ENCODE measurements at places on chromosomes 2 and 18.

- no peak for DNase-seq
These were observed 5.0 kb upstream of the CRYGB start for GRCh38 chr2:208150956-208151355.

- DNase-seq: no peak
These were observed 72.2 kb downstream of the CELF4 start for GRCh38 chr18:37493352-37493935.

GRCh38 chr2:229947544-229947943 is 25.2 kb downstream of the FBXO36 start:
- DNase-seq: no peak

DNA sequence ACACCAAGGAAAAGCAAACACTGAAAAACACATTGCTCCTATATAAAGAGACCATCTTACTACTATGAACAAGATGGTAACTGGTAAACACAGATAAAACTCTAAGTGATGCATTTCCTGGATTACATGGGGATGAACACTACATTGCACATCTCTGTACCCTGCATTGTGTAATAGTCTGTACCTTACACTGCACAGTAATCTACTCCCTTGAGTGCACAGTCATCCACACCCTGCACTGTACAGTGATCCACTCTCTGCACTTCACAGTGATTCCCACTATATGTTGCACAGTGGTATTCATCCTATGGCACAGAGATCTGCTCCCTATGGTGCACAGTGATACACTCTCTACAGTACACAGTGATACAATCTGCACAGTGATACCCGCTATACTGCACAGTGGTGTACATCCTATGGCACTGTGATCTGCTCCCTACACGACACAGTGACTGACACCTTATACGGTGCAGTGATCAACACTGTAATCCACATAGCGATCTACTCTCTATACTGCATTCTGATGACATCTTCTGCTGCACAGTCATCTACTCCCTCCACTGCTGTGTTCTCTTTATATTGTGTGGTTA is 462.2 kb upstream of the RGPD4 start:
- no peak for DNase-seq

DNA sequence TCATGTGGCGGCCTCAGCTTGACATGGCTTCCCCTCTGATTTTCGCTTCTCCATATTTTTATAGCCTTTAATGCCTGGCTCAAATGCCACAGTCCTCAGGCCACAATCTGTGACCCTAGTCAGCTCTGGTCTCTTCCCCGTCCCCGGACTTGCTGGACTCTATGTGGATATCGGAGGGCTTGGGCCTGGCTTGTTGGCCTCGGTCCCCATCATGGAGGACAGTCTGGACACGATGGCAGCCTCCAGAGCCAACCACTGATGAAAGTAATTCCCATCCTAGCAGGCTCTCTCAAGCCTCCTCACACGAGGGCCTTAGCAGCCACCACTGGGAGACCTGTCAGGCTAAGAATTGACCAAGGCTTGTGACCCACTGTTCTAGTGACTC is 61.6 kb downstream of the LPIN1 start:
- no peak for DNase-seq

DNA sequence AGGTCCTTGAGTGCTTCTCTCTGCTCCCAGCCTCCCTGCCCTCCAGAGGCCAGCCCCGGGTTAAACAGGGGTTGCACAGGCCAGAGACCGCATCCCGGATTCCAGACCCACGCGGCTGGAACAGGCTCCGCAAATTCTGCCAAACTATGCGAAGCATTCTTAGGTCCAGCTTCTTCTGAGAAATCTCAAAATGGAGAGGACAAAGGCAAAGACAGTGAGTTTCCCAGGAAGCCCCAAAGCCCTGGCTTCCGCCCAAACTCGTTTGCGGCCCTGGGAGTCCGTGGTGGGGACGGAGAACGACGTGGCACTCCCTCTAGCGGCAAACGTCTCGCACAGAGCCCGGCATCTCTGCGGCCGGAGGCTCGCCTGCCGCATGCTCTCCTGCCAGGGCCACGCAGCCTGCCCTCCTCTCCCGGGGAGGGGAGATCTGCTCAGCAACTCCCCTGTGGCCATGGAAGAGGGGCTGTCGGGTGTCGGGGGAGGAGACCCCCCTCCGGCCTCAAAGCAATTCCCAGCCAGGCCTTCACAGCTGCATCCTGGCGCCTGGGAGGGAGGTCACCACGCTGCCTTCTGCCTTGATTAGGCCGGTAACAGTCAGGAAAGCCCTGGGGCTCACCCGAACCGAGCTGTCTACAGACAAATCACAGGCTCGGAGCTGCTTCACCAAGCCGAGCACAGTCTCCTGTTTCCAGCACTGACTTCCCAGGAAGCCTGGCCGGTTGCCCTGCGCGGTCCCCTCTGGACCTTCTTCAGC is 33.4 kb upstream of the KLHL29 start:
- DNase-seq: peak; percentile 81

DNA sequence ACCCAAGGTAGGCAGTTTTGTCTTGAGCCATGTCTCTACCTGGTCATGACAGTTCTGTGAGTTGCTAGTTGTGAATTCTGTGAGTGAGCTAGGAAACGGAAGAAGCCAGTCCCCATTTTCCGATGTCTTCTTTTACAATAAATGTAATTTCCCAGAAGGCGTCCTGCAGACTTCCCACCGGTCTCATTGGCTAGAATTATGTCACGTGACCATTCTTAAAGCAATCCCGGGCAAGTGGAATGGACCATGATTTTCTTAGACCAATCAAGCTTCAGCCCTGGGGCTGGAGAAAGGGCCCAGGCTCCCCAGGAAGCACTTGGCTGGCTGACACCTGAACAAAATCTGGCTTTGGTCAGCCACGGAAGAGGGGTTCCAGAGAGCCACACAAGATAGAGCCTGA is 10.6 kb downstream of the TMEM178A start:
- no peak for DNase-seq

DNA sequence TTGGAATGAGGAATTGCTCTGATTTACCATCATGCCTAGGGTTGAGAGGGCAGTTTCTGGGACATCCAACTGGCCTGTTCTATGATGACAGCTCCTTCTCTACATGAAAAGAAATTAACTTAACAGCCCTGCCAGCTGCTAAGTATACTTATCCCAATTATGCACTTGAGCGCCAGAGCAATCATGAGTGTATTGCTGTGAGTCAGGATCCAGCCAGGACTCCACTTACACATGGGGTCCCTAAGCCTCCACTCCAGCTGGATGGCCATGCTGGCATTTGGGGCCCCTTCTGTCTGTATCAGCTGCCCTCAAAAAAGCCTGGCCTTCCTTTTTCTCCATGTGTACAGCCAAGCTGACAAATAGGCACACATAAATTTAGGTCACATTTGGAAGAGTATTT is 481.9 kb downstream of the TMX3 start:
- no peak for DNase-seq

DNA sequence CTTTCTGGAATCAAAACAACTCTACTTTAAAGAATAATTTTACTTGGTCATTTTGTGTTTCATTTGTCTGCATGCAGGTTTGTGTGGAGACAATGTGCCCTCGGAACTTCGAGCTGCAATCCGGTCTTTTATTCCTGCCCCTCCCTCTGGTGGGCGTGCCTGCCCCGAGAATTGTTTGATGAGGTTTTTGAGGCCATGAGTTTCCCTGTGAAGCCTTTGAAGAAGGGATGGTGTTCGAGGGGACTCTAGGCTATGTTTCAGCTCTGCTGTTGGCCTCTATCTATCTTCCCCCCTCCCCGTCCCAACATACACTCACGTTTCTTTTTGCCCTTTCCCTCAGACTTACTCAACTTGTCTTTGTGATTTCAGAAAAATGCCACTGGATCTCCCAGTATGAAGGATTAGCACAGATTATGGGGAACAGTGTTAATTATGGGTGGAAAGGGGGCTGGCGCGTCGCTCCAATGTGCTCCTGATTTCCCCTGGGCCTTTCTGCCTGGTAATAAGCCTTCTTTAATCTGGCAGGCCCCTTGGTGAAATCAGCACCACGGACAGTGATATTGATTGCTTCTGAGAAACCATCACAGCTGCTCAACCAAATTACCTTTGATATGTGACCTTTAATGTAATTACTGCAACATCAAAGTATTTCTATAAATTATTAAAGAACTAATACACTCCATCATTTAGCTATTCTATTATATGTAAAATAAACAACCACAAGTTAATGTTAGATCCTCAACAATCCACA is 82.2 kb downstream of the CELF4 start:
- DNase-seq: no peak

DNA sequence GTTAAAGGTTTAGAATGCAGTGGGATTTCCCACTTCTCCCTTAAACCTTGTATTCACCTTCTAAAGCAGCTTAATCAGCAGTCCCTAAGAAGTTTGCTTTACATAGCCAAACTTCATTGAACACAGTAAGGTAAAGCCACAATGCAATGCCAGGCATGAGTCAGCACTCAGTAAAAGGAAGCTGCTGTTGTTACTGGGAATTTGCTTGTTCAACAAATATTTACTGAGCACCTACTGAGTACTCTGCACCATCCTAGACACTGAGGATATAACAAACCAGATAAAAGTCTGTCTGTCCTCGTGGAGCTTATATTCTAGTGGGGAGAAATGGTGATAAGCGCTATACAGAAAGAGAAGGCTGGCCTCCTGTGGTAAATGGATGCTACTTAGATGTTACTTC is 162.7 kb downstream of the PKP4 start:
- no peak for DNase-seq

DNA sequence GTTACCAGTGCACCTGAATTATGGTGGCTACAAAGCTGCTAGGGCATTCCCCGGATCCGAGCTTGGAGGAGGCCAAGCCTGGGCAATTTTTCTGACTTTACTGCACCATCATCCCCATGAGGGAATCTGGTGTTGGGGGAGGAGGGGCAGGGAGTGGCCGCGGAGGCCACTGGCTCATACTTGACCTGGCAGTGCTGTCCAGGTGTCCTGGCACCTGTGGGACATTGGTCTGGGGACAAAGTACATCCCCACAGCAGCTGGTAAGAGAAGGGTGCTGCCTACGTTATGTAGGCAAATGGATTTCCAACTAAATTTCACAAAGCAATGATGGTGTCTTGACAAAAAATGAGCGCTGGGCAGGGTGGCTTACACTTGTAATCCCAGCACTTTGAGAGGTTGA is 48.3 kb downstream of the KLHL29 start:
- DNase-seq: no peak

DNA sequence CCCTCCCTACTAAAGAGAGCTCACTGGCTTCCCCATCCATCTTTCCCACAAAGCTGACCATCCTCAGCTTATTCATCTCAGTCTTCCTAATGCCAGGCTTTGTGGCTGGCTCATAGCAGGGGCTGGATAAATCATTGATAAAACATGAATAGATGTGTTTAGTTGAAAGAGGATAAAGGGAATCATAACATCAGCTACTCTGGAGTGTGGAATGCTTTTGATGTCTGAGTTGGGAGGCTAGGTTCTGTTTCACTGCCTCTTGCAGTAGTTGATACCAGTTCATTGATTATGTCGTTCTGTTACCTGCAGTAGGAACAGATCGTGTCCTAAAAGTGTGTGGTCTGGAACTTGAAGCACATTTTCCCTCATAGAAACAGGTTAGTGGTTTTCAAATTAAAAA is 66.3 kb upstream of the HK2 start:
- no peak for DNase-seq

GRCh38 chr18:25614168-25614567 is 262.2 kb upstream of the ZNF521 start:
- DNase-seq: no peak

GRCh38 chr18:42929857-42930256 is 185.6 kb downstream of the RIT2 start:
- no peak for DNase-seq

DNA sequence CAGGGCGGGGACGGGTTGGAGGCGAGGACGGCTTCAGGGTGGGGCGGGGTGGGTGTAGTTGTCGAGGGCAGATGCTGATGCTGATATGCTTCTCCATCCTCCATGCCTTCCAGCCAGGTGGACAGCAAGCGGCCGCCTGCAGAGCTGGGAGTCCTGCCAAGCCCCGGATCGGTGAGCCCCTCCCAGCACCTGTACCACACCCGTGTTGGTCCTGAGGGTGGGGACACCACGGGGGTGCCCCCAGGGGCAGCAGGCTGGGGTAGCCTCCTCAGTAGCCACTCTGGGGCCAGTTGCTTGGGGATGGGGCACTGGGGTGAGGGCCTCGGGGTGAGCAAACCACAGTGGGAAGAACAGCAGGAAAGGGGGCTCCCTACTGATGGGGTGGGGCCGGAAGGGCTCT is 2.6 kb downstream of the ANO7 start:
- no peak for DNase-seq

- DNase-seq: no peak
These were observed 80.4 kb downstream of the STK39 start for GRCh38 chr2:168166902-168167510.

GRCh38 chr18:78977637-78978348 is 1.8 kb upstream of the SALL3 start:
- DNase-seq: no peak

DNA sequence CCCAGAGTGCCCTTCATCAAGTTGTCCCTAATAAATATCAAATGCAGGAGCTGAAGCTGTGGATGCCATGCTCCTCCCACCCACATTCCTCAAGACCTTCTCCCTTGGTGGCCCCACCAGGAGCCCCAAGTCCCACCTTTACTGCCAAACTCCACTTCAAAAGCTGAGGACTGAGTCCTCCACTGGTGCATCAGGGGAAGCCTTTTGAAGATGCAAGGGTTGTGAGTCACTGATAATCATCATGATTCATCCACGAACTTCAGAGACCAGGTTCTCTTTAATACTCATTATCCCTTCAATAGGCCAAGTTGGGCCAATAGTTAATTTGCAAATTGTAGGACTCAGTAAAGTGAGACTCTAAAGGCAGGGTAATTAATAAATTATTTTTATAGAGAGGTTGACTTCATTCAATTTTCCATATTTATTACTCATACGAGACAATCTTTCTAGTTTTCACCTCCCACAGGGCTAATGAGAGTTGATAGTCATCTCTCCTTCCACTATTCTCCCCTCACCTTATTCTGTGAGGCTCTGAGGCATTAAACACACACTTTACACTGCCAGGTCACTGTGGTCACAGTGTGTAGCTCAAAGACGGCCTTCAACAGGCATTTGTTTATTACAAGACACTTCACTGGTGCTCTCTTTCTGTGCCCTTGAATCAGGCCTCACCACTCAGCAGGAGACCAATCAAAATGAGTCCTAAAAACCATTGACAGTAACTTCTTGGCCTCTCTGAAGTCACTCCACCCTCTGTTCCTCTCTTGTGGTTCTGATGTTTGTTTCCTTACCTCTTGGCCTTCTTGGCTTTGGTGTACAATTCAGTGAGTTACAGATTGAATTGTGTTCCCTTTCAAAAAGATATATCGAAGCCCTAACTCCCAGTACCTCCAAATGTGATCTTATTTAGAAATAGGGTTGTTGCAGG is 99.9 kb downstream of the TRIB2 start:
- no peak for DNase-seq

DNA sequence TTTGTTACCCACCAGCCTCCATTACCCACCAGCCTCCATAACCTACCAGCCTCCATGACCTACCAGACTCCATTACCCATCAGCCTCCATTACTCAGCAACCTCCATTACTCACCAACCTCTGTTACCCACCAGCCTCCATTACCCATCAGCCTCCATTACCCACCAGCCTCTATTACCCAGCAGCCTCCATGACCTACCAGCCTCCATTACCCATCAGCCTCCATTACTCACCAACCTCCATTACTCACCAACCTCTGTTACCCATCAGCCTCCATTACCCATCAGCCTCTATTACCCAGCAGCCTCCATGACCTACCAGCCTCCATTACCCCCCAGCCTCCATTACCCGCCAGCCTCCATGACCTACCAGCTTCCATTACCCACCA is 133.3 kb upstream of the HS6ST1 start:
- no peak for DNase-seq

Data from GM18507 (cell line).